ENCODE measurements at places on chromosomes 1 and 21.

DNA sequence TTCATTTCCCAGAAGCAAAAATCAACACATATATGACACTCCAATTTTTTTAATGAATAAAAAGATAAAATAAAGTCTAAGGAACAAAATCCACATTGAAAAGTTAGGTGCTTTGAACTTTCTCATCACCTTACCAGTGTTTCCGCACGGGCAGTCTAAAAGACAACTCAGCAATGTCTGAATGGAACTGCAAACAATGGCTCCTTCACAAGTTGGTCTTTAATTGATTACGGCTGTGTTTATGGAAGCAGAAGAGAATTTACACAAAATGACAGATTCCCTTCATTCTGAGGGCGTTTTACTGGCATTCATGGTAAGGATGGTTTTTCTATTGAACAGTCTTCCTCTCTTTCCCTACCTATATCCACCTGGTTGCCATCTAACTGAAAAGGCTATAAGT lies 65.0 kb upstream of the RNPC3 start:
- no peak for DNase-seq

DNA sequence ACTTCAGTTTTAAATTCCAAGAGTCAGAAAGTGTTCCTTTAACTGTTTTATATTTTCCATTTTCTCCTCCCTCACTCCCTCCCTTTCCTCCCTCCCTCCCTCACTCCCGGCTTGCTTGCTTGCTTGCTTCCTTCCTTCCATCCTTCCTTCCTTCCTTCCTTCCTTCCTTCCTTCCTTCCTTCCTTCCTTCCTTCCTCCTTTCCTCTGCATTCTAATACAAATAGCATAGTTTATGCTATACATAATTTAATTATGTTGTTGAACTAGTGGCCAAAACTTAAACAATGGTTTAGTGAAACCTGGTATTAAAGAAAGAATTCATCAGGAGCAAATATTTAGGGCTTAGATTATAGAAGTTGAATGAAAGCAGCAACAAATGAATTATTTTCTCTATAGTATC lies 188.5 kb upstream of the OLFM3 start:
- no peak for DNase-seq

DNA sequence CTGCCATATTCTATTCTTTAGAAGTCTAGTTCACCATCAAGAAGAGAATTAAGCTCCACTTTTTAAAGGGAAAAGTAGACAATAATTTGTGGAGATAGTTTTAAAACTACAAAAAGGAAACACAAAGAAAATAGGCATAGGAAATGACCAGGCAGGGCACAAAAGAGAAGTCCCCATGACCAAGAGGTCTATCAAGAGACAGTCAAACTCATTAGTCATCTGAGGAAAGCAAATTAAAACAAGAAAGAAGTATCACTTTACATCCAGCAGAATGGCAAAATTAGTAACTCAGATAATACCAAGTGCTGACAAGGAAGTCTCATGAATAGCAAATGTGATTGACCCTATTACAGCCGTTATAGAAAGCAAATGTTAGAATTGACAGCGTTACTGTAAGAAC lies 243.7 kb upstream of the SNX7 start:
- no peak for DNase-seq

DNA sequence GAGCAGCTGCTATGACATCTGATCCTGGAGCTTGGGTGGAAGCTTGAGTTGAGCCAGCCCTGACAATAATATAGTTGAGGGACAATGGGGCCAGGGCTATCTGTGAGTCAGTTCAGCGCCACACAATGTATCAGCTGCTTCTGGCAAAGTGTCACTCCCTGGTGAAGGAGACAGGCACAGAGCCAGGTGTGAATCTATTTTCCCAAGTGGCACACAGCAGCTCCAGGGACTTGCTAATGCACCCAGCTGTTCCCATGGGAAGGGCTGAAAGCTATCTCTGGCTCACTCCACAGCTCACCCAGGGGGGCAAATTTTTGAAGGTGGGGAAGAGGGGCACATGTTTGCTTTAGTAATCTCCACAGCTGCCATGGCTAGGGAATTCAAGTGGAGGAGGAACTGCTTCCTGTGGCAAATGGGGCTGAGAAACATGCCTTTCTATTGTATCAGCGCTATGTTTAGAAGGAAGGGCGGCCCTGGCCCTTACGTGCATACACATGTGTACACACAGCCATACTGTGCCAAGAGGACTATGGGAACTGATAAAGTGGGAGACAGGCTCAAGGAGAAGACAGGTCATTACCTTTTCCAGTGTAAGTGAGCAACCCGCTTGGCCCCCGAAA lies 2.2 kb downstream of the CYB5R1 start:
- peak; percentile 45 for DNase-seq

DNA sequence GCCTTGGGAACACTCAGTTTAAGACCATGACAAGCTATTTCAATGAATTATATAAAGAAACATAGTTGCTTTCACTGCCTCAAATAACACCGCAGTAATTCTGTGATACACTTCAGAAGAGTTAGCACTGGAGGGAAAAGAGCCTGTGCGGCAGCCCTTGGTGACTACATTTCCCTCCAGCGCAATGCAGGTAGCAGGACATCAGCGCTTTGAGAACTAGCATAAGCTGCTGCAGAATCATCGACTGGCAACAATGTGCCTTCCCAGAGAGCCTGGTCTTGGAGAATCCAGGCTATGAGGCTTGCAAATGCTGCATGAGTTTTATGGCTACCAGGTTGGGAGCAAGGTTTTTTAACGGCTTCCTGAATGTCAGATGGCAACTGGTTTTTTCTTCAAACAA lies 7.5 kb downstream of the NRIP1 start:
- no peak for DNase-seq
